ENCODE measurements at places on chromosomes 5 and 9. TPM values are rescaled to one million over a fixed set of nuclear protein-coding genes. Genes with fewer than 3 reads are reported as not detected.

- no peak for DNase-seq
Measured at GRCh38 chr5:81020478-81021167, 60.5 kb downstream of the RASGRF2 start.

The POLE3 gene
- polyA plus RNA-seq: 54.0 TPM

DNA sequence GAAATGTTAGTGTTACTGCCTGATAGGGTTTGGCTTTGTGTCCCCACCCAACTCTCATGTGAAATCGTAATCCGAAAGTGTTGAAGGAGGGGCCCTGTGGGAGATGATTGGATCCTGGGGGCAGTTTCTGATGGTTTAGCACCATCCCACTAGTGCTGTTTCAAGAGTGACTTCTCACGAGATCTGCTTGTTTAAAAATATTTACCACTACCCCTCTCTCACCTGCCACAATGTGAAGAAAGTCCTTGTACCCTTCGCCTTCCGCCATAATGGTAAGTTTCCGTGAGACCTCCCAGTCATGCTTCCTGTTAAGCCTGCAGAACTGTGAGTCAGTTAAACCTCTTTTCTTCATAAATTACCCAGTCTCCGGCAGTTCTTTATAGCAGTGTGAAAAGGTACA is 2.6 kb upstream of the RFX3 start:
- no peak for DNase-seq

DNA sequence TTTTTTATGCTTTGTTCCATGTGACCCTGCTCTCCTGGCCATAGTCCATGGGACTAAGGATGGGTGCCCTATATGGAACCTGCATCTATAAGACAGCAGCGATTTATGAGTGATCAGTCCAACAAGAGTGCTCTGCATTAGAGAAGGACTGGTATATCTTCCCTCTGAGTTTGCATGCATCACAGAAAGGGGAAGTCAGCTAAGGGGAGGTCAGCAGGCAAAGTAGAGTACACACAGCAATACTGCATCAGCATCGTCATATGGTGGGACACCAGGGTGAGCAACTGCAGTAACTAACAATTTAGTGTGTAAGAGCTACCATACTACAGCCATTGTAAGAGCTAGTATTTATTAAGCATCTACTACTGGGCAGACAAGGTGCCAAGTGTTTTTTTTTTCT is 311.3 kb downstream of the NDUFS4 start:
- DNase-seq: no peak

GRCh38 chr5:40485021-40485998 is 194.4 kb upstream of the PTGER4 start:
- DNase-seq: no peak

- no peak for DNase-seq
Measured at GRCh38 chr9:114196979-114197622, 41.8 kb downstream of the COL27A1 start.

The HACD4 gene
- polyA plus RNA-seq: 0.29 TPM

GRCh38 chr9:16100537-16101091 is 547.8 kb downstream of the CCDC171 start:
- peak; percentile 95 for DNase-seq

DNA sequence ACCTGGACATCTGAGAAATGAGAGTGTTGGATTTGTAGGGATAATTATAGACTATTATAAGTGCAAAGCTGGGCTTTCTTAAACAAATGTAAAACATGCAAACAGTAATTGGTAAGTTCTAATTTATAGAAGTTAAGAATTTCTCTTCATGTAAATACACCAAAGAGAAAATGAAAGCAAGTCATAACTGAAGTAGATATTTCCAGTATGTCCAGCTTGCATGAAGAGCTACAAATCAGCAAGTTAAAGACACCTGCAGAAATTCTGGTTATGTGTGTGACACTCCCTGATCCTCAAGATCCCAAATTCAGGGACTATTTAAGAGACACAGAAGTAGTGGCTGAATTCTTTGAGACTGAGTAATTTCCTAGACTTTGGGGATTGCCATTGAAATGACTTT is 308.9 kb downstream of the TLE4 start:
- DNase-seq: no peak

DNA sequence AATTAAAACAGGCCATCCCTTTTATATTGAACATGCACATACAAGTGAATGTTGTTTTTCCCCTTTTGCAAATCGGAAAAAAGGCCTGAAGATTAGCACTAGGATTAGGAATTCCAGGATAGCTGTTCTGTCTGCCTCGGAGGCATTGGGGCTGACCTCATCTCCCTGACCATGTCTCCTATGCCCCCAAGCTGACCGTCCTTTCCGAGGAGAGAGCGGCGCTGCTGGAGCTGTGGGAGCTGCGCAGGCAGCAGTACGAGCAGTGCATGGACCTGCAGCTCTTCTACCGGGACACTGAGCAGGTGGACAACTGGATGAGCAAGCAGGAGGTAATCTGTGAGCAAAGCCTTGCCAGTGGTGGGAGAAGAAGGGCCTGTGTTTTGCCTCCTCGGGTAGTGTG is 28.3 kb downstream of the SPTAN1 start:
- DNase-seq: no peak

DNA sequence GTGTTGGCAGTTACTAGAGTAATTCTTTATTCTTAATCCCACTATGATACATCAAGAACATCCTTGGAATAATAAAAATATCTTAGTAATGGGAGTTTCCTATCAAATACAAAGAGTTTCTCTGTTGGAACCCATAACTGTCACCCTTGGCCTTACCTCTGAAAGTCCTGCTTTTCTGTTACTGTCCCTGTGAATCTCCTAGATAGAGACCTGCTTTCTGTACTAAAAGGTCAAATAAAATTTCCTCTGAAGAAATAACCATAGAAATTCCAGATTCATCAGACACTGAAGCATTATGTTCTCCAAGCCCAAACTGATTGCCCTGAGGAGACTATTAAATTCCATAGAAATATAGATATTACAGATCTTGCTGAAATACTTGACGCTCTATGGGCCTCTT is 63.0 kb downstream of the KCNV2 start:
- DNase-seq: no peak

GRCh38 chr9:128911529-128912035 is 9.2 kb upstream of the PHYHD1 start:
- DNase-seq: peak; percentile 43

DNA sequence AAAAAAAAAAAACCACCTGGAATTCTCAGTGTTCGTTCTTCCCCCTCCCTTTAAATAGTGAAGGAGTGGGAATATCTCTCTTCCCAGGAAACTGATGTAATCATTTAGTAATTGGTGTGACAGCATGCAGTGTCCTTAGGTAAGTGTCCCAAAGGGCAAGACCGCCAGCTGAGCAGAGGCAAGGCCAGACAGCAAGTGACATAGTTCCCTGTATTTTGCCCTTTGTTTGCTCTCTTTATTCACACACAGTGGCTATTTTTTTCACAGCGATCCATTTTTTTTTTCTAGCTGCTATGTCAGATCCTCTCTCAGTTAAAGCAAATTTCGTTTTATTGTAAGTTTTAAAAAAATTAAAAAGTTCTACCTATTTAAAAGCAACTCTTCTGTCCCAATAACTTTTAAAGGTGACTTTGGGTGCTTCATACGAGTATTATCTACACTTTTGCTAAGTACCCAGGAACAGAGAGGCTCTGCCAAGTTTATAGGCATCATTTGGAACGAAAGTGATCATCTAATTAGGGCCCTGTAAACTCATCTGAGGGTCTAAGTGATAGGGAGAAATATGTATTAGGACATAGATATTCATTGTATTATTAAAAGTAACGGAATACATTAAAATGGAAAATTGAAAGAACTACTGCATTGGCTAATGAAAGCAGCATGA is 98.2 kb upstream of the ALDH1A1 start:
- DNase-seq: no peak

DNA sequence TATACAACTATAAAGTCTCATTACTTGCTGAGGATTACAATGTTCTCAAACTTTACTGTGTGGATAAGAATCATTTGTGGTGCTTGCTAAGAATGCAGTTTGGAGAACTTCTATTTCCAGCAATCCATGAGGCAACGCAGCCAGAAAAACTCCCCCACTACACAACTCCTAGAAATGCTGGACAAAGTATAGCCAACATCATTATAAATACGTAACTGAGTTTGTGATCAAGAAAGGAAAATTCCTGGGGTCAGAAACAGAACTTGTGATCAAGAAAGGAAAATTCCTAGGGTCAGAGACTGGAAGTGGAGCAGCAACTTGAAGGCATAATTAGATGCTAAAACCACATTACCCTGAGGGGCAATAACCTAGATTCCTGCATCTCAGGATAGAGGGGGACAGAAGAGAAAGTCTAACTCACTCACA is 81.1 kb downstream of the MAT2B start:
- DNase-seq: no peak

DNA sequence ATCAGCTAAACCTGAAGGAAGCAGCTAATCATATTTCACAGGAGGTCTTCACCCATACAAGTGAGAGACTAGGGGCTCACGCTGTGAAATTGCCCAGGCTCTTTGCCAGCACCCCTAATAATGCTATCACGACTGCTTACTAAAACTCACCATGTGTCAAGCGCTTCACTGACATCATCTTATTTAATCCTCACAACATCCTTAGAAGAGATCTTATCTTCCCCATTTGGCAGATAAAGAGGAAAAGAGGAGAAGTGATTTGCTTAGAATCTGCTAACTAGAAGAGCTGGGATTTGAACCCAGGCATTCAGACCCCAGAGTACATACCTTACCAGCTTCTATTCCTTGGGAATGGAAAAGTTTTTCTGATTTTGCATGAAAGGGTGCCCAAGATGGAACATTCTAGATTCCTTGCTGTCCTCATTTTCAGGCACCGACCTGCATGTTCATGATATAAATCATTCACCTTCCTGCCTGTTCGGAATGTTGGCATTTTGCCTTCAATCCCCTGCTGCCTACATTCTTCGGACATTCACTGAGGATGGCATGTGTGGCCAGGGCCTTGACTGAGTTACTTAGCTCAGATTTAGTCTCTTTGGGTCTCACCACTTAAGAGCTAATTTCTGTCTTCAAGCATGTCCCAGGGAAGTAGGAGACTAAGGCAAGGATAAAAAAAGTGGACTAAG is 88.1 kb downstream of the SH3TC2 start:
- no peak for DNase-seq

DNA sequence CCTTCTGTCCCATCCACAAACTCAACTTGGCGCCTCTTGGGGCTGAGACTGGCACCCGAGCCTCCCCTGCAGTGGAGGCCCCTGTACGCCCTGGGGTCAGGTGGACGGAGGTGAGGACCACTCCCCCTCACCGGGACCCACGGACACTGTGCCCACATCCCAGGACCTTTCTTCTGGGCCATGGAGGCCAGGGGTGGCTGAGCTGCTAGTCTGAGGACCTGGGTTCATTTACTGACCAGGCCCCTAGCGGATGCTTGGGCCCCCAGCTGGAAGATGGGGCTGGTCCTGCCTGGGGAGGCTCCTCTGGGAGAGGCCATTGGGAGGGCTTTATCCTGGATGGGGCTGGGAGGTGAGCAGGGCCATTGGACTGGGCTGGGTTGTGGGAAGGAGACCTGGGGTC is 16.9 kb upstream of the SLC6A19 start:
- no peak for DNase-seq

The HRCT1 gene
- polyA plus RNA-seq: not detected

The TAF11L10 gene
- polyA plus RNA-seq: not detected

DNA sequence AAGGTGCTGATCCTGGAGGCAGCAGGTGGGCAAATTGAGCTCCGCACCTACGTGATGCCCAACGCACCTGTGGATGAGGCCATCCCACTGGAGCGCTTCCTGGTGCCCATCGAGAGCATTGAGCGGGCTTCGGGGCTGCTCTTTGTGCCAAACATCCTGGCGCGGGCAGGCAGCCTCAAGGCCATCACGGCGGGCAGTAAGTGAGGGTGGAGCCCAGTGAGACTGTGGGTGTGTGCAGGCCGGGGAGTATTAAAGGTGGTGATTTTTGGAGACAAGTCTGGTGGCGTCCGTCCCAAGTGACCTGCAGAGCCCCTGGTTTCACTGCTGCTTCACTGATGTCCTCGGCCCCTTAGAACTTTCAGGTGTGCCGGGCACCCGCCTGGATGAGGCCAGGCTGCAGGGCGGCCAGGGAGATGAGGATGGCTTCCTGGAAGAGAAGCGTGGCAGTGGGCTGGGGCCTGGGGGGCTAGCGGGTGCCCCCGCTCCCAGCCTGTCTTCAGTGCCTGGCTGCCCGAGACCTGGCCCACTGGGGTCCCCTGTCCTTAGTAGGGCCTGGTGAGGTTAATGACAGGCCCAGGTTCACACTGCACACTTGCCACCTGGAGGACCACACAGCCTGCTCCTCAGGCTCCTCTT is 4.2 kb downstream of the ENDOG start:
- no peak for DNase-seq

- no peak for DNase-seq
Measured at GRCh38 chr5:64516216-64516615, 10.4 kb downstream of the RGS7BP start.

DNA sequence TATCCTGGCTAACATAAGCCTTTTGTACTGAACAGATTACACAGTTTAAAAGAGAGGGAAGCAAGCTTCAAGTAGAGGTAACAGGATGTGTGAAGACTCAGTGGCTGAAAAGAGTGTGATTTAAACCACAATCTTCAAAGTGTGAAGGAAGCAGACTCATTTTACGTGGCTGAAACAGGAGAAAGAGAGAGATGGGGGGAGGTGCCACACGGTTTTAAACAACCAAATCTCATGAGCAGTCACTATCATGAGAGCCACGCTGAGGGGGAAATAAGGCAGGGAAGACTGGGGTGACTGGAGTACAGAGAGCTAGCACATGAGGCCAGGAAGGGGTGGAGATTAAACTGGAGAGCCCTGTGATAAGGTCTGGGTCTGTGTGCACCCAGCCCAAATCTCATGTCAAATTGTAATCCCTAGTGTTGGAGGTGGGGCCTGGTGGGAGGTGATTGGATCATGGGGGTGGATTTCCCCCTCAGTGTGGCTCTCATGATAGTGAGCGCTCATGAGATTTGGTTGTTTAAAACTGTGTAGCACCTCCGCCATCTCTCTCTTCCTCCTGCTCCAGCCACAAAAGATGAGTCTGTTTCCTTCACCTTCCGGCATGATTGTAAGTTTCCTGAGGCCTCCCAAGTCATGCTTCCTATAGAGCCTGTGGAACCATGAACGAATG is 318.6 kb upstream of the CD180 start:
- DNase-seq: no peak

DNA sequence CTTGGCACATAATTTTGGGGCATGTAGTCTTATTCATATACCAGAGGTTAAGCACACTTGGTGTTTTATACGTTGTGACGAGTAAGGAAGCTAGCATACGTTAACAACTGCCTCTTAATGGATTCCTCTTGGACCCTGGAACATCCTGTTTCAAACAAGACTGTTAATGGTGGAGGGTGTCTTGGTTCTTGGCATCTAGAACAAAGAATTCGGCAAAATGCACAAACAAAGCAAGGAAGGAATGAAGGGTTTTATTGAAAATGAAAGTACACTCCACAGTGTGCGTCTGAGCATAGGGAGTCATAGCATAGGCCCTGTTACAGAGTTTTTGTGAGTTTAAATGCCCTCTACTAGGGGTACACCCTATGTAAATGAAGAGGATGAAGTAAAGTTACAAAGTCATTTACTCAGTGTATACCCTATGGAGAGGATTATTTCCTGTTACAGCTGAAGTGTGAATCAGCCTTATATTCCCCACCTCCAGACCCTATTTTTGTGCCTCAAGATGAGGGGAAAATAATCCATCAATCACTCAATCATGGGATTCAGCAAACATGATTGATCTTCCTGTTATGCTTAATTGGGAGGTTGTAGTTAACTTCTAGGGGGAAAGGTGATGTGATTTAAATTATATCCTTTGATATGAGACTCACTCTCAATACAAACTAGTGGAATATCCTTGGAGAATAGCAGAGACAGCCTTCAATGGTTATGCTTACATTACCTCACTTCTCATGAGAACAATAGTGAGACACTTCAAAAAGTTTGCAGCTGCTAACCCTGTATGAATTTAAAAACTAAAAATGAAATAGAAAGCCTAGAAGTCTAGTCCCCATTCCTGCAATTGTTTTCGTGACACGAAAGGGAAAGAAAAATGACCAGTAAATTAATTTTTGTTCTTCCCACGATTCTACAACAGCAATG is 84.9 kb upstream of the MYO10 start:
- DNase-seq: no peak

The AGXT2 gene
- polyA plus RNA-seq: not detected
